ENCODE measurements at places on chromosomes 11 and 22.

- no peak for DNase-seq
These were observed 3.2 kb upstream of the TBX1 start for GRCh38 chr22:19757140-19757984.

- no peak for DNase-seq
These were observed 20.3 kb downstream of the BBOX1 start for GRCh38 chr11:27060816-27061460.

GRCh38 chr22:27205492-27206373, 548.3 kb downstream of the MIAT start:
- no peak for DNase-seq

DNA sequence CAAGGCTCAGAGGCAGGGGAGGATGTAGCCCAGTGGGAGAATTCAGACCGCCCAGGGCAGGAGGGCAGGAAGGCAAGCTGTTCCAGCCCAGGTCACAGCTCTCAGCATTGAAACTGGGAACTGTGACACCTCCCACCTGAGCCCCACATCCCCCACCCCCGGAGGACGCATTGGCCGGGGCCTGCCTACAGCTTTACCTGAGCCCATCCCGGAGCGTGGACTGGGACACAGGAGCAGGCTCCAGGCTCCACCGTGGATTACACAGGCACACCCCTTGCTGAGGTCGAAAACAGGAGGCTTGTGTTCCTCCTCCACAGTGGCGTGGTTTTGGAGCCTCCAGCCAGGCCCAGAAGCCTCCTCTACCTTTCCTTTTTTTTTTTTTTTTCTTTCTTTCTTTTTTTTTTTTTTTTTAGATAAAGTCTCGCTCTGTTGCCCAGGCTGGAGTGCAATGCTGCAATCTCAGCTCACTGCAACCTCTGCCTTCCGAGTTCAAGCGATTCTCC, 9.1 kb upstream of the PGA3 start:
- DNase-seq, result no peak

GRCh38 chr11:74846770-74847169, 98.1 kb downstream of the RNF169 start:
- DNase-seq, result no peak

DNA sequence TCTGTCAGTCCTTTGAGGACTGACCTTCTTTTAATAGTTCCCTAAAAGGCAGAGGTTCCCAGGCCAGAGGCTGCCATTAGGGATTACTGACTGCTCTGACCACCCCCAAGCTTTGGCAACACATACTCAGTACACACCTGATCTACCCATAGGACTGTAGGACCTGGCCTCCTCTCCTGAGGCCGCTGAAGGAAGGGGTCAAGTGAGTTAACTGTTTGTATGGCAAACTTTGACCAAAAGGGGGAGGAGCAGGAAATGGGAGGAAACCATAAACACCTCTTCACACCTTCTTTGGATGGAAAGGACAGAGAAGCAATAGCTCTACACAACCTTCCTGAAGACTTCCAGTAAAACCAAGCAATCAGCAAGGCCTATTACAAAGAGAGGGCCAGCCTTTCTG, 104.0 kb downstream of the APOL5 start:
- no peak for DNase-seq

GRCh38 chr11:33912405-33913361, 20.8 kb upstream of the LMO2 start:
- peak; percentile 17 for DNase-seq

- no peak for DNase-seq
These were observed 83.5 kb upstream of the WNT7B start for GRCh38 chr22:46060292-46061123.

- DNase-seq, result no peak
These were observed 84.8 kb downstream of the KCNQ1 start for GRCh38 chr11:2529636-2530035.

- DNase-seq, result no peak
These were observed 39.1 kb downstream of the MYO7A start for GRCh38 chr11:77167111-77167626.

DNA sequence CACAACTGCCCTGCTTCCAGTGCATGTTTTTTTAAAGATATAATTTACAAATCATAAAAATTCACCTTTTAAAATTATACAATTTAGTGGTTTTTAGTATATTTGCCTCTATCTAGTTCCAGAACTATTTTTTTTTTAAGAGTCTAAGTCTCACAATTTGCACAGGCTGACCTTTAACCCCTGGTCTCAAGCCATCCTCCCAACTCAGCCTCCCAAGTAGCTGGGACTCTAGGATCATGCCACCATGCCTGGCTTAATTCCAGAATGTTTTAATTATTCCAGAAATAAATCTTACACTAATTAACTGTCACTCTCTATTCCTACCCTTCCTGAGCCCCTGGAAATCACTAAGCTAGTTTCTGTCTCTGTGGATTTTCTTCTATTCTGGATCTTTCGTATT, 1.4 kb upstream of the ARCN1 start:
- no peak for DNase-seq

DNA sequence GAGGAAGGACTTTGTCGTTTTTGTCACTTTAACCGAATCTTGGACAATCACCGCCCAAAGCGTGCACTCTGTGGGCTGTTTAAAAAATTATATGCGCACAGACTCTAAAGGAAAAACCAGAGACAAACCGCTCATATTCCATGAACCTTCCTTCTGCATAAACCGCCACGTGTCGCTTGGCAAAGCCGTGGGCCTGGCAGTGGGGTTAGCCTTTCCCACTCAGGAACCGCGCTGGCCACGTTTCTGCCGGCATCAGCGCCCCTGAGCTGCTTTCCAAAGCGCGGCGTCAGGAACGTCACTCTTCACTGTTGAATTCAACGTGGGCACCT, 22.8 kb downstream of the KRTAP5-5 start:
- DNase-seq, result no peak

- DNase-seq, result no peak
These were observed 29.9 kb downstream of the SERPIND1 start for GRCh38 chr22:20803696-20804324.

GRCh38 chr11:113147249-113147648, 167.1 kb upstream of the TTC12 start:
- no peak for DNase-seq

DNA sequence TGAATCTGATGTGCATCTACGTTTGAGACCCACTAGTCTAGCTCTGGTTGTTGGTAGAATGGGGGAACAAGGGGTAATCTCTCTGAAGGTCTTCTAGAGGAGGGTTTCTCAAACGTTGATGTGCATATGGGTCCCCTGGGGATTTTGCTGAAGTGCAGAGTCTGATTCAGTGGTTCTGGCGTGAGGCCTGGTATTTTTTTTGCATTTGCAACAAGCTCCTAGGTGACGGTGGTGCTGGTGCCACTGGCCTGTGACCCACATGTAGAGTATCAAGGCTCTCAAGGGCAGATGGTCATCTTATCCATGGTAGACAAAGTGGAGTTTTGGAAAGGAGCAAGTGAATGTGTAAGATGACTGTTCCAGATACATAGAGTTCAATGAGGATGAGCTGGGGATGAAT, 97.1 kb downstream of the CEP164 start:
- no peak for DNase-seq

GRCh38 chr11:118895093-118896039, 11.7 kb downstream of the CXCR5 start:
- DNase-seq, result no peak

GRCh38 chr11:20589796-20590195, 9.6 kb upstream of the SLC6A5 start:
- no peak for DNase-seq

- DNase-seq, result no peak
These were observed 8.8 kb downstream of the ATP5MG start for GRCh38 chr11:118410055-118410745.

DNA sequence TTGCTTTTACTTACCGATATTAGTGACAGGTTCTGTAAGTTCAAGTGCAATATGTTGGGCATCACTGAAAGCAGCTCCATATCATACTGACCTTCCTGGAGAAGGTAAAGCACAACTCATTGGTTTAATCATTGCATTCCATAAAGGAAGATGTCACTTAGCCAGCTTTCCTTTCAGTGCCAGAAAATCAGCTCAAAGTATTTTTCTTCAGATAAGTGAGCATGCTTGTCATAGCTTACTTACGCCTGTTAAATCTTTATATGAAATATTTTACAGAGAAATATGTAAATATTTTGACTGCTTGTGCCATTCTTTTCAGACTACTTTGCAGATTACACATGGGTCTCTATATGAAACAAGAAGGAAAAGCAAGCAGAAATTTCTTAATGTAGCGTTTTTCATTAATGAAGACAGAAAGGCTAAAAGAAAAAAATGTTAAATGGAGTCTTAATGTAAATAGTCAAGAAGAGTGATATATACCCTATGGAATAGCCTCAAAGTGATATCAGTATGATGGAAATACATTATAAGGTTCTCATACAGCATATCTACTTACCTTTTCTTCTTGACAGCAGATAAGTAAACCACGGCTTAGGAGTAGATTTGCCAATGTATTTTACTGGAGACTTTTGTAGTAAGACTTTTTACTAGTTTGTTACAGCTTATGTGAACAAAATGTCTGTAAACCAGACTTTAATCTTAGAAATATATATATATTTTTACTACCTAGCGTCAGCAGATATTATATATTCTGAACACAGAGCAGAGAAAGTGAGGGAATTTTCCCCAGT, 649.7 kb downstream of the METTL15 start:
- DNase-seq, result no peak

DNA sequence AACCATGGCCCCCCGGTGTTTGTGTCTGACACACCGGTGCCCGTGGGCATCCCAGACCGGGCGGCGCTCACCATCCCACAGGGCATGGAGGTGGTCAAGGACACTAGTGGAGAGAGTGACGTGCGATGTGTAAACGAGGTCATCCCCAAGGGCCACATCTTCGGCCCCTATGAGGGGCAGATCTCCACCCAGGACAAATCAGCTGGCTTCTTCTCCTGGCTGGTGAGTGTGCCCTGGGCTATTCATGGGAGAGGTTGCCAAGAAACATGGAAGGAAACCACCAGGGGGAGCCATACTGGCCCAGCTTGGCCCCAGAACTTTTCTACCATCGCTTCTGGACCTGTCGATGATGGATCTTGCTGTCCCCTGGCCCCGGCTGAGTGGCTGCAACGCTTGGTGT, 36.5 kb downstream of the PRDM11 start:
- no peak for DNase-seq

- no peak for DNase-seq
These were observed 1.8 kb downstream of the FJX1 start for GRCh38 chr11:35619855-35620640.

GRCh38 chr11:11476499-11476898, 123.4 kb upstream of the CSNK2A3 start:
- DNase-seq, result no peak

DNA sequence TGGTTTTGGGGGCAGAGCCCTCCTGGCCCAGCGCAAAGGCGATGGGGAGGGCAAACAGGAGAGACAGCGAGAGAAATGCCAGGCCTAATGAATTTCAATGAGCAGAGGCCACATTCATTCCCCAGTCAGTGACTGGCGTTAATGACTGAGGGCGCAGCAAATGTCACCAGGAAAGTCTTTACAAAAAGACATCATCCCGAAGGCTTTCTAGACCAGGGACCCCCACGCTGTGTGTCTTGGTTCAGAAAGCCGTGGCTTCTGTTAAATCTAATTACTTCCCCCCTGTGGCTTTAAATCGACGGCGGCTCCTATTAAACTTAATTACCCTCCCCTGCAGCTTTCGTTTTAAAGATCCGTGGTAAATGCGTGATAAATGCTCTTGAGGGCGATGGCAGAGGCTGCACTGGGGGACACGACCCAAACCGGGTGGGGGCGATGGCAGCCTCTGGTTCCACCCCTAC, 1.6 kb upstream of the FGF19 start:
- no peak for DNase-seq

DNA sequence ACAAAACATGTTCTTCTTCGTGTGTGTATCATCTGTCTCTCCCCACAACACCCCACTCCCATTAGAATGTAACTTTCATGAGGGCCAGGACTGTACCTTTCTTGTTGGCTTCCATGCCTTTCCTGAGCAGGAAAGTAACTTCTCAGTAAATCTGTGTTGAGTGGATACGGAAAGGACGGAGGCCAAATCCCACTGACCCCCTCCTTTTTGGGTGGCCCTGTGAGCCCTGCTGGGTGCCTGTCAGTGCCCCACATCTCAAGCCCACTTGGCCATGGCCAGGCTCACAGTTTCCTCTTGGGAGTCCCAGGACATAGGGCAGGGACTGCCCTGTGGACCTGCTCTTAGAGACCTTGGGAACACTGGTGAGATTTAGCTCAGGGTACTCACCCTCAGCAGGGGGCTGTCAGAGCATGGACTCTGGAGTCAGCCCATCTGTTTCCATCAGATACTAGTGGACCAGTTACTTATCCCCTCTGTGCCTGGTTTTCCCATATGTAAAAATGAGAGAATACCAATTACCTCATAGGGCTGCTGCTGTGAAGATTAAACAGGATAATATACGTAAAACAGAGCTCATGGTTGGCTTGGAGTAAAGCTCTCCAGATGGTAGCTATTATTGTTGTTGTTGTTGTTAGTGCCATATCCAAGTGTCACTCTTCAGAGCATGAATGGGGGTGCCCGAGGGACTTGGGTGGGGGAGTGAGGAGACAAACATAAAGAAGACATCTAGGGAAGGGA, 1.0 kb upstream of the C11orf96 start:
- DNase-seq, result no peak

- DNase-seq, result no peak
These were observed 283.5 kb downstream of the SWAP70 start for GRCh38 chr11:9947231-9947864.

DNA sequence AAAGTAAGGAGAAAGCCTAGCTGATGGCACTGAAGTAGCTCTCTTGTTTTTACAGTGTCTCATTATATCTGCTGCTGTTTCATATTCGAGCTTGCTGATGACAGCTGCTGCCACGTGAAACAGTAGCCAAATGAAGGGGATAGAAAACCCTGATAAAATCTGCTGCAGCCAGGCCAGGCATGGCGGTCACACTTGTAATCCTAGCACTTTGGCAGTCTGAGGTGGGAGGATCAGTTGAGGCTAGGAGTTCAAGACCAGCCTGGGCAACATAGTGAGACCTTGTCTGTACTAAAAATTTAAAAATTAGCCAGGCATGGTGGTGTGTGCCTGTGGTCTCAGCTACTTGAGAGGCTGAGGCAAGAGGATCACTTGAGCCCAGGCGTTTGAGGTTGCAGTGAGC, 13.4 kb downstream of the IFT46 start:
- DNase-seq, result no peak

GRCh38 chr11:120660024-120660565, 148.5 kb downstream of the GRIK4 start:
- no peak for DNase-seq

- DNase-seq, result no peak
These were observed 30.5 kb upstream of the TTLL12 start for GRCh38 chr22:43217285-43218030.

GRCh38 chr11:294780-295179, 4.5 kb downstream of the IFITM5 start:
- DNase-seq, result no peak

Measured in amniotic stem cell (primary cell).